NCI-H526 treated with DMSO at 0.1 percent for 48 hours (cell line): ENCODE measurements at places on chromosomes 1 and 21.

DNA sequence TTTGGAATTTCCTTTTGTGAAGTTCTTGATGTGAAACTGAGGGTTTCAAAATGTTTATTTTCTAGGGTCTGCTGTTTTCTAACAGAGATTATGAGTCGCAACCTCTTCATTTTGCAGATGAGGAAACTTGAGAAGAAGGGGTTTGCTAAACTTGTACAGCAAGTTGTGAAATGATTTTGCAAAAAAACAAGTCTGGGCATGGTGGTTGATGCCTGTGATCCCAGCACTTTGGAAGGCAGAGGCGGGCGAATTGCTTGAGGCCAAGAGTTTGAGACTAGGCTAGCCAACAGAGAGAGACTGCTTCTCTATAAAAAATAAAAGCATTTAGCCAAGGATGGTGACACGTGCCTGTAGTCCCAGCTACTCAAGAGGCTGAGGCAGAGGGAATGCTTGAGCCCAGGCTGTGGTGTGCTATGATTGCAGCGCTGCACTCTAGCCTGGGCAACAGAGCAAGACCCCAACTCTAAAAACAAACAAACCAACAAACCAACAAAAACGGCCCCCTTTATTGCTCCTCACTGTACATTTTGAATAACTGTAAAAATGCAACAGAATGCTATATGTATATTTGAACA lies 9.9 kb downstream of the TRIM67 start:
- DNase-seq: no peak

- no peak for DNase-seq
Observed at GRCh38 chr1:226810681-226811080, 59.7 kb upstream of the PSEN2 start.

- no peak for DNase-seq
Observed at GRCh38 chr1:46130121-46130520, 2.3 kb downstream of the PIK3R3 start.

- no peak for DNase-seq
Observed at GRCh38 chr1:223161321-223161720, 18.3 kb upstream of the TLR5 start.

DNA sequence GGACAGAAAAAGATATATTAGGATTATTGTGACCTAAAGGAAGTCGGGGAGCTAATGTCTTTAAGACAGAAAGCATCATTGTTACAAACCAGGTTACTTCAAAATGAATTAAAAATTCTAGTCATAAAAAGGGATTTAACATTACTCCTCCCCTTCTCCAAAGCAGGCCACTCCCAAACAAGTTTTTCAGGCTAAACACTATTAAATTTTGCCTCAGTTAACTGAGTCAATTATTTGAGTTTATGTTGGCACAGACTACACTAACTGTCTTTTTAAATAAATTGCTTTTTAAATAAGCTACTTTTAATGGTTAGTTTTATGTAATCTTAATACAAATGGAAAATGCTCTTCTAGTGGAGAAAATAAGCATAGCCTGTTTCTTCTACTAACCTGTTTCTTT lies 395.0 kb upstream of the DUSP10 start:
- no peak for DNase-seq

GRCh38 chr1:40392221-40392620 lies 18.7 kb downstream of the SMAP2 start:
- DNase-seq: no peak

DNA sequence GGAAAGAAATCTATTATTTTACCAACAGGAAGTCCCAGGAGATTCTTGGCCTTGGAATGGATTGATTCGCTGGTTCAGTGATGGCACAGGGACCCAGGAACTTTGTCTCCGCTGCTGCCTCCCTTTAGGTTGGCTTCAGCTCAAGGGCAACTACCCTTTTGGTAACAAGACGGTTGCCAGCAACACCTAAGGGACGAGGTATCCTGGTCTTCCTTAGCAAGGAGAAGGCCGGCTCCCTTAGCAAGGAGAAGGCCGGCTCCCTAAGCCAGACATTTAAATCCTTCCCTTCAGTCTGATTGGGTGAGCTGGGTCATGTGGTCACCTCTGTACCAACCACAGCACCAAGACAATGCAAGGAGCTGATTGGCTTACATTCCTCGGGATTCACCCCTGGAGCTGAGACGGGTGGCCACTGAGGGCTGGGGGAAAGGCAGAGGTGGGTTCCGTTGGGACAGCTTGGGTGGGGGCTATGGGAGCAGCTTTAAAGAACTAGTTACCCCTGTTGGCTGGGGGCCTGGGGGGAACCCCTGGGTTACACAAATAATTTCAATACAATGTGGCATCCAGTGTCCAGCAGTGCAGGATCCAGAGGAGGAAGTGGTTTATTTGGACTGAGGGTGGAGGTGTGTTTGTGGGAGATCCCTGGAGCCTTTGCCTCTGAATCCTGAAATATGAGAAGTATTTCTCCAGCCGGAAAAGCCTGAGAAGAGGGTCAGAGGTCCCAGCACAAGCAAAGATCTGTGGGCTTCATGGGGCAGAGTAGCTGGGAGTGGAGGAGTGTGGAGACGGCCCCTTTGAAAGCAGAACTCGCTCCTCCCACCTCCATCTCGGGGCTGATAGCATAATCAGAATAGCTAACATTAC lies 20.7 kb upstream of the CLIC4 start:
- no peak for DNase-seq

GRCh38 chr1:66730462-66730861 lies 21.8 kb upstream of the DYNLT5 start:
- no peak for DNase-seq

DNA sequence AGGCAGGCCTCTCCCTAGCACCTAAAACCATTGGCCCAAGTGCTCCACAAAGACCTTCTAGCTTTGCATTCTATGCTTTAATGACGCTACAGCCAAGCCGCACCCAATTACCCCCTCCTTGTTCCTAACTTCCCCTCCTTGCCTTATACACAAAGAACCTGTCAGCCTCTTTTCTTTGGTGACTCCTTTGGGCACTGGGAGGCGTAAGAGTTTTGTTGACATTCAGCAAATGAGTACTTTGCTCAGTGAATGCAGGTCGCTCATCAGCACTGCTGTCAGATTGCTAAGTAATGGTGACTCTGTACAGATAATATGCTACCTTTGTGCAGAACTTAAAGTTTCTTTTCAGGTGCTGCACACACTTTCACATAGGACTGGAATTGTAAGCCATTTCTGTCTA lies 187.6 kb upstream of the FAM78B start:
- DNase-seq: no peak

DNA sequence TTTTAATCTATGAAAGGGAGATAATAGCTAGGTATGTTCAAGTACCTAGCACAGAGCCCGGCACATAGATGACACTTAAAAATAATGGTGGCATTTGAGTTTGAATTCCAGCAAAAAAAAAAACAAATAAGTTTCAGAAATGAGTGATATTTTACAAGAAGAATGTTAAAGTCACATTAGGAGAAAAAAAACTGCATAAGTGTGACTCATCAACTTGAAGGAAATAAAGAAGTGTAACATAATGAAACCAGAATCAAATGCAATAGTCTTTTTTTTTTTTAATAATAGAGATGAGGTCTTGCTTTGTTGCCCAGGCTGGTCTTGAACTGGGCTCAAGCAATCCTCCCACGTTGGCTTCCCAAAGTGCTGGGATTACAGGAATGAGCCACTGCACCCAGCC lies 17.1 kb downstream of the DNASE2B start:
- no peak for DNase-seq

DNA sequence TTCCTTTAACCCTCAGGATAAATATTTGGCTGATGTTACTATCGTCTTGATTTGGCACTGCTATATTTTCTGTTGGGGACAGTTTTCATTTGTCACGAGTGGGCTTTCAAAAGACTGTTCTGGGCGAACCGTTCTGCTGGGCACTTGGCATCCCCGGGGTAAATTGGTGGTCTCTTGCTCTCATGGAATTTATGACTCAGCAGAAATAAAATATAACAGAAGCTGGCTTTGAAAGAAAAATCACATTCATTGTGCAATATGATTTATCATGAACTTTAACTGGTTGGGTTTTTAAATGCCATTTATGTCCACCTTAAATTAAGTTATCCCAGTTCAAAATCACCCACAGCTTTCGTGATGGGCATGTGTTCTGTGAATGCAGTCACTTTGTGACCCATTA lies 147.3 kb downstream of the KAZN start:
- DNase-seq: no peak

GRCh38 chr1:210696709-210697108 lies 368.0 kb downstream of the HHAT start:
- DNase-seq: no peak

DNA sequence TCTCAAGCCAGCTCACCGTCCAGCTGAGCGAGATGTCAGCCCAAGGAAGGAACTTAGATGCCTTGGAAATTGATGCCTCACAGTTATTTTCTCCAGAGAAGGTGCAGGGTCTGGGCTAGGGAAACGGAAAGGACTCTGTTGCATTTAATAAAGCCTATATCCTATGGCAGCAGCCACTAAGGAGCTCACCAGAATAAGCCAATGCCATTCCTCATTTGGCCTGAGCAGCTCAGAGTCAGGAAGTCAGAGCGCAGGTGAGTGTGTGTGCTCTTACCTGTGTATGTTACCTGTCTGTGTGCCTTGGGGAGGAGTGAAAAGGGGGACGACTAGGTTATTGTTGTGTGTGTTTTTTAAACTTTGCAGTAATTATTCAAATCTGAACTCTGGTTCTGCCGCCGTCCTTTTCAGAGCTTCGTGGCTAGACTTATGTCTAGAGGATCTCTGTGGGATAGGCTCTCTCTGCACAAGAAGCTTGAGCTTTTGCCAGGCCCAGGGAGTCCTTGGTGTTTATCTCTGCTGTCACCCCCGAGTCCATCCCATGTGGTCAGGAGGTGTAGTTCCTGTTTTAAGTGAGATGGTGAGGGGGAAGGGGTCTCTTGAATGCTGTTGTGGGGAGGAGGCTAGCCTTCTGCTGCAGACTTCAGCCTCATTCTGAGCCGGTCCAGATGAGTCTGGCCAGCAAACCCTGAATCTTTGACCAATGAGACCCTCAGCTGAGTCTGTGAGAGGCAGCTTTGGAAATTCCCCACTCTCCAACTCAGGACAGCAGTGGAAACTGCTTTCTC lies 2.4 kb downstream of the TMCC2 start:
- DNase-seq: no peak

DNA sequence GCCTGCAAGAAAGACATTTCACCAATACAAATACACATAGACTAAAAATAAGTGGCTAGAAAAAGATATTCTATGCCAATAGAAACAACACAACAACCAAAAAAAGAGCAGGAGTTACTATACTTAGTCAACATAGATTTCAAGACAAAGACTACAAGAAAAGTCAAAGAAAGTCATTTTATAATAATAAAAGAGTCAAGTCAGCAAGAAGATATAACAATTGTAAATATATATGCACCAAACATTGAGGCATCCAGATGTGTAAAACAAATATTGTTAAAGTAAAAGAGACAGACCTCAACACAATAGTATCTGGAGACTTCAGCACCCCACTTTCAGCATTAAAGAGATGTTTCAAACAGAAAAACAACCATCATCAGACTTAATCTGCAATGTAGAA lies 104.6 kb downstream of the AMY1C start:
- DNase-seq: no peak

DNA sequence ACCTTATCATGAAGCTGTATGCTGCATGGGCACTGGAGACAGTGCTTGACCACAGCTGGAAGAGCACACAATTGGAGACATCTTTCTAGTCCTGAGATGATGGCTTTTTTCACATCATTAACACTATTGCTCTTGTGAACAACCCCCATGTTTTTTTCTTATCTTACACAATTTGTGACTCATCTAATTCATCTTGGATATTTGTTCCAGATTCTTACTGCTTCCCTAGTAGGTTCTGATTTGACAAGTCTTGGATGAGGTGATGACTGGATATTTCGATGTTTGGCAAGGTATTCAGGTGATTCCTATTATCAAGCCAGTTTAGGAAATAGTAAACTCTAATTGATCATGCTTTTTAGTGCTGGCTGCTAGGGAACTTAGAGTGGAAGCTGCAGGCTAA lies 23.7 kb downstream of the HLX start:
- no peak for DNase-seq

- DNase-seq: no peak
Observed at GRCh38 chr1:9755441-9755995, 68.2 kb downstream of the CLSTN1 start.

DNA sequence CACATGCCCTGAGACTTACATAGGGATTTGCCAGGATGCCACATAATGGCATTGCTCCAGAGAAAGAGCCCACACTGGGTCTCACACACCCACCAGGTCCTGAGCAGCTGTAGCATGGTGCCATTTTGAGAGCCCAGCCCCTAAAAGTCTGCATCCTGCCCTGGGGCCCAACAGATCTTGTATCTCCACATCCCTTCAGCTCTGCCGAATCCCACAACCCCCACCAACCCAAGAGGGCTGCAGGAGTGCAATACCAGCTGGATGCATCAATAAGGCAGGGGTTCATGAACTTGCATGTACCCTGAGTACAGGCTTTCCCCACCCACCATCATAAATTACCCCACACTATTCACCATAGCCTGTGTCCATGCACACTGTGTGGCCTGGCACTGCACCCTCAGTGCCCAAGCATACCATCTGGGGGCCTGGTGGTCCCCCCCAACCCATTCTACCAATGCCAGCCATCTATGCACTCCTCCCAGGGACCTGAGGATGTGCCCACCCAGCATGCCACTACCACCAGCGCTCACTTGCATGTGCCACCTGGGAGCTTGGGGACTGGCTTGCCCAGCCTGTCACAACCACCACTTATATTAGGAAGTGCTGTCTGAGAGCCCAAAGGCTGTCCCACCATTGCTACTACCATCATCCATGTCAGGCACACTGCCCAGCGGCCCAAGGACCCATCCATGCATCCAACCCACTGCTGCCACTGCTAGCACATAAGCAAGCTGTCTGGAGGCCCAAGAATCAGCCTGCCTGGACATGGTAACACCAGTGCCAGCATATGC lies 4.1 kb upstream of the KRTAP12-2 start:
- no peak for DNase-seq

- no peak for DNase-seq
Observed at GRCh38 chr1:95578462-95578861, 344.5 kb downstream of the RWDD3 start.

DNA sequence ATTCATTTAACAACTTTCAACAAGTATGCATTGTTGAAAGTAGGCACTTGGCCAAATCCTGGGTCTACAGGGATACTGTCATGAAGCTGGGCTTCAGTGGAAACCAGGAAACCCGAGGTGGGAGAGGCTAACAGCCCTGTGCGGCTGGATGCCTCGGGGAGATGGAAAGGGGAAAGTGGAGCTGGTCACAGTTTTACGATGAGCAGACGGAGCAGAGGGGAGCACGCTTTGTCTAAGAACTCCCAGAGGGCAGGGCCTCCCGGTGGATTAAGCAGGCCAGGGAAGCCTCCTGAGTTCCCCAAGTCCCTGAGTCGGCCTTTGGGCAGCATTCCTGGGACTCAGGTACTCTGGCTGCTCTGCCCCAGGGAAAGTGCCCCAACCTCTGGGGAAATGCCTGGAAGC lies 23.8 kb downstream of the STUM start:
- DNase-seq: no peak

GRCh38 chr1:17023102-17023501 lies 11.4 kb upstream of the ATP13A2 start:
- DNase-seq: no peak

- no peak for DNase-seq
Observed at GRCh38 chr1:37719572-37720195, 27.4 kb downstream of the CDCA8 start.

- DNase-seq: no peak
Observed at GRCh38 chr1:223341121-223341520, 22.9 kb downstream of the SUSD4 start.
